ENCODE measurements at places on chromosomes 1 and 21. TPM values are rescaled to one million over a fixed set of nuclear protein-coding genes. Genes with fewer than 3 reads are reported as not detected.

NKAIN1 gene
- total RNA-seq = not detected

CNIH3 gene
- not detected for total RNA-seq

NECTIN4 gene
- 42.7 TPM for total RNA-seq

OR14K1 gene
- 1.5 TPM for total RNA-seq

ZBTB8B gene
- not detected for total RNA-seq

DNA sequence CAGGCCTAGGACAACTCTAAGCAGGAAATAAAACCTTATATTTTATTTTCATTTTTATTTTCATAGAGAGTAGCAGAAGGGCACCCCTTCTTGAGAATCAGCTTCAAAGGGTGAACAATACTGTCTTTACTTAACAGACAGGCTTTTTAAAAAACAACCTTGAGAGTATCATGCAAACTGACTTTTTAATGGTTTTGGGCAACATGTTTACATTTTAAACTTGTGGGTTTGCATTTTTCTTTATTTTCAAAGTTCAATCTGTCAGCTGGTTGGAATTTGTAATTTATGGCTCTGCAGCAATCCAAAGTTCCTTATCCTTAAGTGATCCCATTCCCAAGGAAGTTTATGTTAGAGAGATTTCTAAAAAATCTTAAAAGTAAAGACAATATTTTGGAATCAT, 392.3 kb upstream of the ADAMTS5 start:
- H3K4me3 ChIP-seq = no peak overlapping the region
- H3K27ac ChIP-seq = no peak overlapping the region
- H3K27me3 ChIP-seq = no peaks in the 10 kb centered on the region
- no peaks in the 10 kb centered on the region for H3K36me3 ChIP-seq
- no peak for DNase-seq

GRCh38 chr1:242826701-242827336, 302.3 kb upstream of the PLD5 start:
- H3K27ac ChIP-seq = no peak overlapping the region
- no peak overlapping the region for H3K4me3 ChIP-seq
- H3K27me3 ChIP-seq = no peaks in the 10 kb centered on the region
- no peaks in the 10 kb centered on the region for H3K4me1 ChIP-seq
- H3K36me3 ChIP-seq = no peaks in the 10 kb centered on the region

GRCh38 chr1:109969146-109969829, 15.3 kb upstream of the AHCYL1 start:
- H3K4me1 ChIP-seq = no peaks in the 10 kb centered on the region
- DNase-seq = no peak
- no peaks in the 10 kb centered on the region for H3K27me3 ChIP-seq
- H3K36me3 ChIP-seq = no peaks in the 10 kb centered on the region
- H3K4me3 ChIP-seq = no peak overlapping the region

GRCh38 chr1:119453021-119453420, 38.1 kb downstream of the HSD3B2 start:
- H3K4me3 ChIP-seq = no peak overlapping the region
- no peaks in the 10 kb centered on the region for H3K36me3 ChIP-seq
- H3K4me1 ChIP-seq = peaks cover 9% of the 10 kb centered on the region
- DNase-seq = no peak

GRCh38 chr1:157166590-157166989, 28.4 kb upstream of the ETV3 start:
- no peaks in the 10 kb centered on the region for H3K27me3 ChIP-seq
- H3K36me3 ChIP-seq = no peaks in the 10 kb centered on the region
- no peaks in the 10 kb centered on the region for H3K4me1 ChIP-seq
- no peak overlapping the region for H3K4me3 ChIP-seq
- no peak for DNase-seq

GRCh38 chr1:14666962-14667650, 68.6 kb downstream of the KAZN start:
- no peak for DNase-seq
- H3K4me1 ChIP-seq = peaks cover 10% of the 10 kb centered on the region
- H3K27me3 ChIP-seq = no peaks in the 10 kb centered on the region
- H3K27ac ChIP-seq = no peak overlapping the region
- H3K36me3 ChIP-seq = no peaks in the 10 kb centered on the region
- no peak overlapping the region for H3K4me3 ChIP-seq

DNA sequence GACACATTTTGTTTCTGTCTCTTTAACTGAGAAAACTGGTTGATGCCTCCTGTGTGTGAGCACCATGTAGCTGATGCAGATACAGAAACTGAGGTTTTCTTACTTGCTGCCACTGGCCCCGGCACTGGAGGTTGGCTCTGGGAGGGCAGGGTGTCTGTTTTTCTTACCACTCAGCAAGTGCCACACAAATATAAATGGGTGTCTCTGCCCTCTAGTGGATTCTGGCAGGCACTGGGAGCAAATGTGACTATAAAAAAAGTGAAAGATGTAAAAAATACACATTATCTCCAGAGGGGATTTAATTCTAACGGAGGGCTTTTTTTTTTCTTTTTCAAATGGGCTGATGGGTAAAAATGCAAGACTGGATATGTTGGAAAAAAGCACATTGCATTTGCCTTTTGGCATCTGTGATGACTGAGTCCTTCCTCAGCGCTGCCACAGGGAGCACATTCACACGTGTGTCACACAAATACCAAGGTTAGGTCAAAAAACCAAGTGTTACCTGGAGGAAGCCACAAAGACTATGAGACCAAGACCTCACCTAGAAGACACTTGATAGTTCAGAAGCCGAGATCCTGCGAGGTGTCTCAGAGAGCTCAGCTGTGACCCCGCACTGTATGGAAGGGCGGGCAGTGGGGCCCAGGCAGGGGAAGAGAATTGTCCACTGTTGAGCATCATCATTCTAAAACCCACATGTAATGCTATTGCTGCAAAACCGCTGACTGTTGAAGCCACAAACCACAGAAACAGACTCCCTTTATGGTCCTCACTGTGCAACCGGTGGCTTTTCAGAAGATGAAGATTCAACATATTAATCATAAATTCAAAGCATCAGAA, 18.9 kb downstream of the PGBD2 start:
- peaks cover 6% of the 10 kb centered on the region for H3K4me1 ChIP-seq
- H3K27me3 ChIP-seq = no peaks in the 10 kb centered on the region
- H3K36me3 ChIP-seq = peaks cover 3% of the 10 kb centered on the region

DNA sequence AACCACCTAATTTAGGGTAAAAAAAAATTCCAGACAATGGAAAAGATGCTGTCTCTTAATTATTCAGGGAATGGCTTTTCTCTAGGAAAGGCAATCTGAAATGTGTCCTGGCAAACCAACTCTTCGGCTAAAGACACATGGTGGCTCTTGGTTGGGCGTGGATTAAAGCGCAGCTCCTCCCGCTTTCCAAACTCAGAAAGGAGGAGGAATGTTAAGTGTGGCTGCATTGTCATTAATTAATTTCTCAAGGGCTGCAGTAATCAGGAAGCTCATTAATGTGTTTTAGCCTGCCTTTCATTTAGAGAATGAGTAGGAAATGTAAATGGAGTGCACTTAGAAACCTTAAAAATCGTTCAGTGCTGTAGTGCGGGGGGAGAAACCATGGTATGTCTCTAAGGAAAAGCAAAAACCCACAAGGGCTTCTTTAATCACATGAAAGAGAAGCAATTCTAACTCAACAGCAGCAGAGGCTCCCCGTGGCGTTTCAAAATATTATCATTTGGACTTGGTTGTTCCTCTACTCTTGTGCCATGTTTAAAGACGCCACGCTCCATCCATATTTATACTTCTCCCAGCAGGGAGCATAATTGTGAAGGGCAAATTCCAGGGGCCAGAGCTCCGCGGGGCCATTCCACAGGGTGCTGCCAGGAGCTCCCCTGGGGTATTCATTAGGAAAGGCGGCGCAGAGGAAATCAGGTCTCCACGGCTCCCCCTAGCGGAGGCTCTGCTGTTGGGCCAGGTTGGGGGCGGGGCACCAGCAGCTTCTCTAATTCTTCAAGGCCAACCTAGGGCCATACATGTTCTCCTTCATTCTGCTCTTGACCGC, 91.9 kb upstream of the SSX2IP start:
- DNase-seq = no peak
- no peaks in the 10 kb centered on the region for H3K36me3 ChIP-seq
- H3K27me3 ChIP-seq = no peaks in the 10 kb centered on the region
- no peak overlapping the region for H3K27ac ChIP-seq
- H3K4me3 ChIP-seq = no peak overlapping the region

DNA sequence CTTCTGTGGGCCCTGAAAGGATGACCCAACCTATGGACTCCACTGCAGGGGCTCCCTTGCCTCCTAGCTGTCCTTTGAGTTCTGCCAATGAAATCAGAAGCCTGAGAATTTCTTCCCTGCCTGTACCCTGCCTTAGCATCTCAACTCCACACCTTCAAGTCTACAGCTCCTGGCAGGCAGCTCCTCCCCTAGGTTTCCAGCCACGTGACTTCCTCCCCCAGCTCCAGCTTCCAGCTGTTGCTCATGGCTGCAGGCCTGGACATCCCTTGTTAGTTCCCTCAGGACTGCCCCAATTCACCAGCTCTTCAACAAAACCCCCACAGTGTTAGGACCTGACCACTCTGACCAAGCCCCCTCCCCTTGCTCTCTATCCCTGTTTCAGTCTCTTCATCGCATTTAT, 2.4 kb downstream of the RCAN1 start:
- H3K36me3 ChIP-seq = no peaks in the 10 kb centered on the region
- H3K4me1 ChIP-seq = peaks cover 20% of the 10 kb centered on the region
- no peak overlapping the region for H3K4me3 ChIP-seq
- H3K27ac ChIP-seq = no peak overlapping the region
- H3K27me3 ChIP-seq = no peaks in the 10 kb centered on the region

DNA sequence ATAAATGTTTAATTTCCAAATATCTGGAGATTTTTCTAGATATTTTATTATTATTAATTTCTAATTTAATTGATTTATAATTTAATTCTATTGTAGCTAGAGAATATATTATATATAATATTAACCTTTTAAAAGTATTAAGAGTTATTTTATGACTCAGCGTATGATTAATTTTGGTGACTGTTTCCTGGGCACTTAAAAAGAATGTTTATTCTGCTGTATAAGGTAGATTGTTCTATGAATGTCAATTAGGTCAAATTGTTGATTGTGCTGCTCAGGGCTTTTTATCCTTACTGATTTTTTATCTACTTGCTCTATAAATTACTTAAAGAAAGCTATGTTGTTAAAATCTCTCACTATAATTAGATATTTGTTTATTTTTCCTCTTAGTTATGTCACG, 20.1 kb upstream of the GJA8 start:
- no peak overlapping the region for H3K27ac ChIP-seq
- H3K4me3 ChIP-seq = no peak overlapping the region
- H3K27me3 ChIP-seq = no peaks in the 10 kb centered on the region
- no peak for DNase-seq
- H3K4me1 ChIP-seq = no peaks in the 10 kb centered on the region
- no peaks in the 10 kb centered on the region for H3K36me3 ChIP-seq

Data from vagina (tissue), 2 donors.